ENCODE measurements at places on chromosomes 12 and 14.

DNA sequence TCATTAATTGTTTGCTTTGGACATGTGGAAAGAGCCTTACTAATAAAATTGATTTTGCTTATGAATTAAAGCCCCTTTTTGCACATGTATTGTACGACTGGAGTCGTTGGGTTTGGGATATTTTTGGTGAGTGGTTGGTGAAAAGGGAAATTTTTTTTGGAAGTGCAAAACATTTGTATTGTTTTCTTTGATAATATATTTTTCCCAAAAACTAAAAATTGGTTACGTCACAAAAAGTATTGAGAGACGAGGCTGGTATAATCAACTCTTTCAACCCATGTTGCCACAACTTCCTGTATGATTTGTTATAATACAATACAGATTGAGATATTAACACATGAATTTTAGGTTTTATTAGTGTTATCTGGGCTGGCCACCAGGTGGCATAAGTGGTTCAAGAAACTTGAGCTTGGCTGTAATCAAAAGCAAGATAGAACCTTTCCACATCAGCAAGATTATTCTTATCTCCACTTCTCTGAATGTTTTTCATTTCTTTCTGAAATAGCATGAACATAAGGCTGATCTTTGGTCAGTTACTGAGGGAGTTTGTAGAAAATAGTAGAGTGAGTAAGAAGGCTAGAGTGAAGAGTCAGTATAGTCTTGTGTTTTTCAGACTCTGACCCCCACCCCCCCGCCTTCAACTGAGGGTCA is 8.7 kb downstream of the NGDN start:
- DNase-seq, result peak; percentile 37

DNA sequence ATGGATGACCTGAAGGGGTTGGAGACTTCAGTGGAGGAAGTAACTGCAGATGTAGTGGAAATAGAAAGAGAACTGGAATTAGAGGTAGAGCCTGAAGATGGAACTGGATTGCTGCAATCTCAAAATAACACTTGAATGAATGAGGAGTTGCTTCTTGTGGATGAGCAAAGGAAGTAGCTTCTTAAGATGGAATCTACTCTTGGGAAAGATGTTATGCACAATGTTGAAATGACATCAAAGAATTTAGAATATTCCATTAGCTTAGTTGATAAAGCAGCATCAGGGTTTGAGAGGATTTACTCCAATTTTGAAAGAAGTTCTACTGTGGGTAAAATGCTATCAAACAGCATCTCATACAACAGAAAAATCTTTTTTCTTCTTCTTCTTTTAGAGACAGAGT is 186.4 kb upstream of the PRKD1 start:
- no peak for DNase-seq

DNA sequence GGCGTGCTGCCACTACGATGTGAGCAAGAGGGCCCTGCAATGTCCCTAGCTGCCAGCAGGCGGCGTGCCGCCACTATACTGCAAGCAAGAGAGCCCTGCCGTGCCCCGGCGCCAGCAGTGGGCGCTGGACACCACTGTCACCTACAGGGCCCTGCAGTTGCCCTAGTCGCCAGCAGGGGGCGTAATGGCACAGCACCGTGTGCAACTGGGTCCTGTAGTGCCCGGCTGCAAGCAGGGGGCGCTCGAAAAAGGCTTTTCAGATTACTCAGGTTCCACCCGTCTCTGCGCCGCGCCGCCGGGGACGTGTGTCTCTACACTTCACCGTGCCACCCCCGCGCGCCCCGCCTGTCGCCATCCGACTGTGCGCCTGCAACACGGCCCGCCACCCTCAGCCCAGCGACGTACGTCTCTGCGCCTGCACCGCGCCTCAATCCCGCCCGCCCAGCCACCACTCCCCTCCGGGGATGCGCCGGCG is 1356.9 kb downstream of the TMEM121 start:
- DNase-seq, result no peak

GRCh38 chr14:68248481-68249255 is 429.1 kb downstream of the RAD51B start:
- no peak for DNase-seq

DNA sequence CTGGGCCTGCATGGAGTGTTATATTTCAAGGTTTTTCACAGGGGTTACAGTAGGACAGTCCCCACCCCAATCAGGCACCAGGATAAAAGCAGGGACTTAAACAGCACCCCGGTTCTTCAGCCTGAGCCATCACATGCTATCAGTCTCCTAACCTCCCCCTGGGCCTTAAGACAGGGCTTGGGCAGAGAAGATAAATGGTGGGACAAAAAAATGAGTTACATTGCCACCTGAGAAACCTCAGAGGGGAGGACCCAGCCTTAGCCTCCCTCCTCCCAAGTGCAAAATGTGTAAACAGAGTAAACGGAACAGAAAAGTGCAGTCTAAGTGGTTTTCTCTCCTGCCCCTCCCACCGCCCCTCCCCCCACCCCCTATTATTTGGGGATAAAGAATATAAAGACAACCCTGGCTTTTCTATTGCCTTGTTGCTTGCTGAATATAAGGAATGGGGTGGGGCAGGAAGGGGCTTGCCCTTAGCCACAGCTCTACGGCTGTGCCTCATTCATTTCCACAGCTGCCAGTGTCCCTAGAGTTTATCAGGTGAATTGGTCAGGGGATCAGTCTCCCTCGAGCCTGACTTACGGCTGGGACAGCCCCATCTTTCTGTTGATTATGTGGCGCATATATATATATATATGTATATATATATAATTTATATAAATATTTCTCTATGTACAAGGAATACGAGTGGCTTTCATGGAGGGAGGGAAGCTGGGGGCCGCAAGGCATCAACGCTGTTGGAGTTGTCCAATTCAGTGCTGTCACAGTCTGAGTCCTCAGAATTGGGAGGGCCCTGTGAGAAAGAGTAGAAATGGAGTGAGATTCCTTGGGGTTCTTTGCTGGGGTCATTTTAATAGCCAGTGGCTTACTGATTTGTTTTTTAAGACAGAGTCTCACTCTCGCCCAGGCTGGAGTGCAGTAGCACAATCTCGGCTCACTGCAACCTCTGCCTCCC is 18.5 kb downstream of the MAP3K12 start:
- DNase-seq, result no peak
